ENCODE measurements at places on chromosomes 1 and 21. TPM values are rescaled to one million over a fixed set of nuclear protein-coding genes. Genes with fewer than 3 reads are reported as not detected.
A peak's percentile ranks its signal among the peaks of the same experiment; 100 is the strongest.

- H3K27me3 ChIP-seq: no peaks in the 10 kb centered on the region
- no peak overlapping the region for H3K4me3 ChIP-seq
- DNase-seq: no peak
- peaks cover 51% of the 10 kb centered on the region for H3K4me1 ChIP-seq
Observed at GRCh38 chr1:206904423-206905142, 7.3 kb downstream of the IL24 start.

DNA sequence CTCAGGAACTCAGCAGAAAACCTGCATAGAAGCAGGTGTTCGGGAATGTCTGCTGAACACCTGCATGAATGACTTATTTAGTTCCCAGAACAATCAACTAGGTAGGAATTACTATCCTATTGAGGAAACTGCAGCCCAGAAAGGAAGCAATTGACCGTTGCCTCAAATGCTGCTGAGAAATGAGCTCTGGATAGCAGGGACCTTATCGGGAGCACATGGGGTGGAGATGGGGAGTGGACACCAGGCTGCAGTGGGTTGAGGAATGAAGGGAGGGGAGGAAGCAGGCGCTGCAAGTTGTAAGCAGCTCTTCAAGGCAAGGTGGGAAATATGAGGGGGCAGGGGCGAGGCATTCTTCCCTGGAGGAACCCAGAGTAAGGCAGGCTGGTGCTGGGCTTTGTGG, 10.8 kb upstream of the CDCP2 start:
- no peaks in the 10 kb centered on the region for H3K4me1 ChIP-seq
- H3K27ac ChIP-seq: no peak overlapping the region
- H3K36me3 ChIP-seq: no peaks in the 10 kb centered on the region
- no peak for DNase-seq
- no peaks in the 10 kb centered on the region for H3K27me3 ChIP-seq

- peaks cover 42% of the 10 kb centered on the region for H3K4me1 ChIP-seq
- H3K4me3 ChIP-seq: peak within 1 kb of the TSS; percentile 74
- peak; percentile 72 for DNase-seq
Observed at GRCh38 chr1:40316595-40317393, at the start of gene COL9A2. COL9A2 (minus strand) TSS chr1:40317286; CDS start chr1:40317197, 89 bp downstream.

- no peak for DNase-seq
- no peak overlapping the region for H3K27ac ChIP-seq
- no peaks in the 10 kb centered on the region for H3K36me3 ChIP-seq
- H3K27me3 ChIP-seq: no peaks in the 10 kb centered on the region
- no peak overlapping the region for H3K4me3 ChIP-seq
- H3K4me1 ChIP-seq: no peaks in the 10 kb centered on the region
Observed at GRCh38 chr1:168164771-168165170, 14.0 kb upstream of the TIPRL start.

GRCh38 chr1:181743878-181744312, 260.6 kb downstream of the CACNA1E start:
- no peak overlapping the region for H3K4me3 ChIP-seq
- no peaks in the 10 kb centered on the region for H3K4me1 ChIP-seq
- DNase-seq: no peak
- no peak overlapping the region for H3K27ac ChIP-seq
- no peaks in the 10 kb centered on the region for H3K36me3 ChIP-seq
- H3K27me3 ChIP-seq: no peaks in the 10 kb centered on the region

- no peaks in the 10 kb centered on the region for H3K36me3 ChIP-seq
- H3K4me1 ChIP-seq: no peaks in the 10 kb centered on the region
- H3K4me3 ChIP-seq: no peak overlapping the region
- no peak overlapping the region for H3K27ac ChIP-seq
- no peaks in the 10 kb centered on the region for H3K27me3 ChIP-seq
Observed at GRCh38 chr1:244191581-244191980, 140.5 kb downstream of the ZBTB18 start.

DNA sequence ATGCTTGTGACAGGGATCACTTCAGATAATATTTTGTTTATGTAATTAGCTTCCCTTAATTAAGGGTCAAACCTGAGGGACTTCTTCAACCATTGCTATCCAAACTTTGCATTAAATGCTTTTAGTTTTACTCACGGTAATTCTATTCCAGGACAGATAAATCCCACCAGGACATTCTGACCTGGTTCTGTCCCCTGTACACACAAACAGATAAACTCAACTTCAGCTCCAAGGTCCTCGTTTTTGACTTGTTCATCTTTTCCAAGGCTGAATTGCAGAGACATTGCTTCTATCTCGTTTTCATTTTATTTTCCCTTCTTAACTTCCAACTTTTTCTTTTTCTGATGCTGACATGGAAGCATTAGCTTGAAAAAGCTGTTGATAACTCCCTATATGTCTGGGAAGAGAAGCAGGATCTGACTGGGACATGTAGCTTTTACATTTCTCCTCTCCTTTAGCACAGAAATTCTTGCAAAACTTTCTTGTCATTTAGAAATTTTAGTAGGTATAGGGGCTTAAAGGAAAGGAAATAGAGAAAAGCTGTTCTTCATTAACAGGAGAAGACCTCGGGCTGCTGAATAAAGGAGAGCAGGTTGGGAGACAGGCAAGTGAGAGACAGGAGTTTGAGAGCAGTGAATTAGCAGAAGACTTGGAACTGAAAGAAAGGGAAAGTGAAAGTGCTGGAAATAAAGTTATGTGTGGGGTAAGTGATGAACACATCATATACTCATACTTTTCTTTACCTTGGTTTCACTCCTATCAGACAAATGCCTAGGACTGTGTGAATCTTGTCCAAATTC, 231.7 kb upstream of the B3GALT2 start:
- H3K27me3 ChIP-seq: no peaks in the 10 kb centered on the region
- DNase-seq: peak; percentile 62
- H3K36me3 ChIP-seq: no peaks in the 10 kb centered on the region
- peaks cover 34% of the 10 kb centered on the region for H3K4me1 ChIP-seq
- H3K4me3 ChIP-seq: peak overlapping the region; percentile 24

DNA sequence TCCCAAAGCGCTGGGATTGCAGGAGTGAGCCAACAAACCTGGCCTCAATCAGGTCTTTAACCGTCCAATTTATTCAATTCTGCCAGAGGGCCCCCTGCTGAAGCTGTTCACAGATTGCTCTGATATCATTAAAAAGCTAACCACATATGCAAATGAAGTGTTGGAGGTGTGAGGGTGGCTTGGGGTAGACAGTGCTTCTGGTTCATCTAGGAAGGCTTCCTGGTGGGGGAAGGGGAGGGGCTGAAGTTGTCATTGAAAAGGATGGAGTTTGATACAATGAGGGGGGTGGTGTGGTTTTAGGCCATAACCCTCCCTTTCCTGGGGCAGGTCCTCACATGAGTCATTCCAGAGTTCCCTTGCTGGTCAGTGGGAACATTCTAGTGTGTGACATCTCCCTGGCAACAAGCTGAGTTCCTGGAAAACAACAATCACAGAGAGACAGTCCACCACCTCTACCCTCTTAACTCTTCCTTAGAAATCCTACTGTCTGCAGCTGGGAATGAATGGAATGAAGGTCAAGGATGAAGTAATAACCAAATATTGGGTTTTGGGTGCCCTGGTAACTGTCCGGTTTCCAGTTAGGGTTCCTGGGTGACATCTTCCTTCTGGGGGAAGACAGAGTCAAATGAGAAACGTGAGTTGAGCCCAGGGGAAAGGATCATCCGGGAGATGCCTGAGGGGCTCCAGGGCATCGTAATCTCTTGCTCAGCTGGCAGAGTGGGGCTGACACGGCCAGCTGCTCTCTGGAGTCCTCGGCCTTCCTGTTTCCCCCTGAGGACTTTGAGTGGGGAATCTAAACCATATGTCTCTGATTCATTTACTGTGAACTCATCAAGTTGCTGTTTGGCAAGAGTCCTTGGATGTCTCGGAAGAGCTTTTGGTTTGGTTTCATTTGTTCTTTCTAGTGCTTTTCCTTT, 32.2 kb downstream of the BATF3 start:
- no peaks in the 10 kb centered on the region for H3K36me3 ChIP-seq
- no peak overlapping the region for H3K4me3 ChIP-seq
- H3K27me3 ChIP-seq: peaks cover 2% of the 10 kb centered on the region
- H3K4me1 ChIP-seq: peaks cover 5% of the 10 kb centered on the region
- H3K27ac ChIP-seq: no peak overlapping the region

GRCh38 chr1:40939320-40940059, 40.0 kb upstream of the CTPS1 start:
- H3K4me3 ChIP-seq: no peak overlapping the region
- no peaks in the 10 kb centered on the region for H3K27me3 ChIP-seq
- no peaks in the 10 kb centered on the region for H3K4me1 ChIP-seq
- H3K36me3 ChIP-seq: no peaks in the 10 kb centered on the region

GRCh38 chr1:113870778-113871177, 734 bp downstream of the PTPN22 start:
- no peaks in the 10 kb centered on the region for H3K27me3 ChIP-seq
- no peaks in the 10 kb centered on the region for H3K36me3 ChIP-seq
- H3K4me3 ChIP-seq: peak overlapping the region; percentile 48
- no peak for DNase-seq
- H3K4me1 ChIP-seq: peaks cover 79% of the 10 kb centered on the region
- H3K27ac ChIP-seq: peak overlapping the region; percentile 79

DNA sequence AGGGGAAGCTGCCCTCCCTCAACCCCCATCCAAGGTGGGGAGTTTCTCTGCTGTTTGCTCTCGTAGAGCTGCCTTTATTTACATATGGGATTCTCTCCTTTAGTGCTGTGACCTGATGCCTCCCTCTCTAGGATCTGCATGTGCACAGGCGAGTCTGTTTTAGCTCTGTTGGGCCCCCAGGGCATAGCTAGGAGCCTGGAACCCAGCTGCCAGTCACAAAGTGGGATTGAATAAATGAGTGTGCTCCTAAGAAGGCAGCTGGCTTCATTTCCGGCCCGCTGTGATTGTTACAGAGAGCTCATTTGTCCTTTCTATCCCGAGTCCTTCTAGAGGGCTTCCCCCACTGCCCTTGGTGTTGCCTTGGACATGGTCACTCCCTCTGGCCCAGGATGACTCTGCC, 176.6 kb downstream of the GRIK3 start:
- no peak overlapping the region for H3K4me3 ChIP-seq
- H3K27me3 ChIP-seq: no peaks in the 10 kb centered on the region
- H3K4me1 ChIP-seq: no peaks in the 10 kb centered on the region
- H3K27ac ChIP-seq: no peak overlapping the region
- DNase-seq: no peak

- no peak for DNase-seq
- peaks cover 24% of the 10 kb centered on the region for H3K4me1 ChIP-seq
- no peak overlapping the region for H3K4me3 ChIP-seq
- H3K27me3 ChIP-seq: no peaks in the 10 kb centered on the region
Observed at GRCh38 chr1:2494323-2494693, 18.2 kb downstream of the PLCH2 start.

GRCh38 chr21:28936036-28936435, 56.6 kb downstream of the LTN1 start:
- H3K27me3 ChIP-seq: no peaks in the 10 kb centered on the region
- no peak overlapping the region for H3K4me3 ChIP-seq
- no peak for DNase-seq
- H3K27ac ChIP-seq: no peak overlapping the region

DNA sequence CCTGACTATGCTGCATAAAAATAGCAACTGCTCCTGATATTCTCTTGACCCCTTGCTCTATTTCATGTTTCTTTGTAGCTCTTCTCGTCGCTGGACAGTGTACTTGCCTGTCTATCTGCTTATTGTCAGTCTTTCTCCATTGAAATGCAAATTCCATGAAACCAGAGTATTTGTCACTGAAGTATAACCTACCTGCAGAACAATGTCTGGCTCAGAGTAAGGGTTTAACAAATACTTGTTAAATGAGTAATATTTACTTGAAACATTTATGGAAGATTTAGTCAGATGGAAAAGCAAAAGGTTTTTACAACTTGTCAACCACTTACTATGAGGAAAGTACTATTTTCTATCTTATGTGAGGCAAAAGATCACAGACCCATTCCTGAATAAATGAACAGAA, 19.9 kb upstream of the ERICH3 start:
- no peaks in the 10 kb centered on the region for H3K36me3 ChIP-seq
- H3K4me3 ChIP-seq: no peak overlapping the region
- H3K27me3 ChIP-seq: no peaks in the 10 kb centered on the region
- H3K4me1 ChIP-seq: no peaks in the 10 kb centered on the region
- H3K27ac ChIP-seq: no peak overlapping the region

- H3K36me3 ChIP-seq: no peaks in the 10 kb centered on the region
- no peak for DNase-seq
- no peak overlapping the region for H3K27ac ChIP-seq
- H3K4me3 ChIP-seq: no peak overlapping the region
Observed at GRCh38 chr1:56302878-56303277, 276.5 kb downstream of the PLPP3 start.

GRCh38 chr21:43282358-43283120, 113.7 kb downstream of the CRYAA start:
- no peak for DNase-seq
- no peaks in the 10 kb centered on the region for H3K27me3 ChIP-seq
- no peaks in the 10 kb centered on the region for H3K36me3 ChIP-seq
- H3K4me3 ChIP-seq: no peak overlapping the region

- H3K27me3 ChIP-seq: no peaks in the 10 kb centered on the region
- no peak overlapping the region for H3K4me3 ChIP-seq
- no peaks in the 10 kb centered on the region for H3K36me3 ChIP-seq
- no peak overlapping the region for H3K27ac ChIP-seq
- H3K4me1 ChIP-seq: no peaks in the 10 kb centered on the region
- no peak for DNase-seq
Observed at GRCh38 chr1:203187304-203187685, 791 bp upstream of the CHI3L1 start.

GRCh38 chr1:7902478-7903085, 38.1 kb downstream of the TNFRSF9 start:
- H3K27me3 ChIP-seq: no peaks in the 10 kb centered on the region
- no peak overlapping the region for H3K4me3 ChIP-seq
- peak; percentile 51 for DNase-seq
- no peaks in the 10 kb centered on the region for H3K36me3 ChIP-seq
- no peak overlapping the region for H3K27ac ChIP-seq
- H3K4me1 ChIP-seq: no peaks in the 10 kb centered on the region

DNA sequence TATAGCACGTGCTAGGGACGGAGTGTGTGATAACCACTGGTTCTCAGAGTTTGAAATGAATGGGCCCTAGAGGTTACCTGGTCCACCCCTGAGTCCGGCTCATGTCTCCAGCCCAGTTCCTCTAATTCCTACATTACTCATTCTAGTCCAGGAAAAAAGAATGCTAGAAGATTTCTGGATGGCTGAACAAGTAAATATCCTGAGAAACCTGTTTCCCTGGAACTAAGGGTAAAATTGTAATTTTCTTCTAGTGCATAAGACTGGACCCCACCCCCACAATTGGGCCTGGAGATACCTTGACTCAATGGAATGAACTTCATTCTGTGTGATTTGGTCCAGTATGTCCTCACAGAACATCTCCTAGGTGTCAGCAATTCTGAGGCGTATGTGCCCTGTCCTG, 208.4 kb downstream of the TRABD2B start:
- no peaks in the 10 kb centered on the region for H3K4me1 ChIP-seq
- H3K4me3 ChIP-seq: no peak overlapping the region
- no peak overlapping the region for H3K27ac ChIP-seq
- DNase-seq: no peak
- H3K36me3 ChIP-seq: no peaks in the 10 kb centered on the region
- H3K27me3 ChIP-seq: no peaks in the 10 kb centered on the region

PTPN7 gene
- polyA plus RNA-seq: 50.5 TPM

LRRC3 gene
- 0.11 TPM for polyA plus RNA-seq

FCMR gene
- 493 TPM for polyA plus RNA-seq

APCS gene
- not detected for polyA plus RNA-seq

LYPD8 gene
- polyA plus RNA-seq: not detected

TLR5 gene
- 2.9 TPM for polyA plus RNA-seq

GNG12 gene
- not detected for polyA plus RNA-seq

CCDC185 gene
- polyA plus RNA-seq: not detected

UBQLN4 gene
- polyA plus RNA-seq: 12.7 TPM

Measured in CD4-positive, alpha-beta memory T cell (primary cell).